Activated B cell treated with CpG ODN at 0.5 μM for 24 hours (primary cell): ENCODE measurements at places on chromosomes 1 and 21. TPM values are rescaled to one million over a fixed set of nuclear protein-coding genes. Genes with fewer than 3 reads are reported as not detected.

The TCHH gene
- not detected in 2 replicates for total RNA-seq

DNA sequence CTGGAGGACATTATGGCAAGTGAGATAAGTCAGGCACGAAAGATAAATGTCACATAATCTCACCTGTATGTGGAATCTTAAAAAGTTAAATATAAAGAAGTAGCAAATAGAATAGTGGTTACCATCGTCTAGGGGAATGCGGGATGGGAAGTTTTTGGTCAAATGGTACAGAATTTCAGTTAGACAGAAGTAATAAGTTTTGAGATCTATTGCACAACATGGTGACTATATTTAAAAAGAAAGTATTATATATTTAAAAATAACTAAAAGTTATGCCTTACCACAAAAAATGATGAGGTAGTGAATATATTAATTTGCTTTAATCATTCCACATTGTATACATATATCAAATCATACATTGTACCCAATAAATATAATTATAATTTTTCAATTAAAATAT, 106.2 kb upstream of the BRINP3 start:
- no peaks in the 10 kb centered on the region for H3K36me3 ChIP-seq
- no peak overlapping the region for H3K27ac ChIP-seq
- no peak for DNase-seq
- H3K4me3 ChIP-seq: no peak overlapping the region
- no peaks in the 10 kb centered on the region for H3K4me1 ChIP-seq
- no peaks in the 10 kb centered on the region for H3K27me3 ChIP-seq

The NBPF14 gene
- total RNA-seq: 50.4 and 57.9 TPM in 2 replicates

DNA sequence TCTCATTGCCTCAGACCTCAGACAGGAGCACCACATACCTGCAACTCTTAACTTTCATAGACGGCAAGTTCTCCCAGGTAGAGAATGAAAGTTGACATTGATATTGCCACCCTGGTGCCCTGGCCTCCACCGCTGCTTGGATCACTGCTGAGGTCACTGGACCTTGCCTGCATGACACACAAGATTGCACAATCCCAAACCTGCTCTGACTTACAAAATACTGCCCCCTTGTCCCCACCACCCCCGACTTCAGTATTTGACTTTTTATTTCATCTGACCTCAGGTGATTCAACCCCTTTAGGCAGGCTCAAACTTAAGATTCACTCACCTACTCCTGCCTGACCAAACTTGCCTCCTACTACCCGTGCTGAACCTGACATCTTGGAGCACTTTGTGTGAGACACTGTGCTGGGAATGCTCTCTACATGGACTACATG, 43.1 kb upstream of the S1PR1 start:
- H3K36me3 ChIP-seq: no peaks in the 10 kb centered on the region
- no peak overlapping the region for H3K27ac ChIP-seq
- H3K4me3 ChIP-seq: no peak overlapping the region
